ENCODE measurements at places on chromosomes 4 and X.

DNA sequence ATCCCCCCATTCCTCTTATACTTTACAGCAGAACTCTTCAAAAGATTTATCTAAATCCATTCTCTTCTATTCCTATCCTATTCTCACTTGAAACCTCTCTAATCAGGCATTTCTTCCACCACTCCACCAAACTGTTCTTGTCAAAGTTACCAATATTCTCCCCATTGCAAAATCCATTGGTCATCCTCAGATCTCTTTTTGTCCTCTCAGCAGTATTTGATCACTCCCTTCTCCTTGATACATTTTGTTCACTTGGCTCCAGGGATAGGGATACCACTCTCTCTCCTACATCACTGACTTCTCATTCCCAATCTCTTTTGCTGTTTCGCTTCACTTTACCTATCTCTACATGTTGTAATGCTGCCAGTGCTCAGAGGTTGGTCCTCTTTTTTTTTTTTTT, 2.8 kb upstream of the MTMR8 start:
- no peak for DNase-seq

- no peak for DNase-seq
These were observed 738.6 kb upstream of the GRIA3 start for GRCh38 chrX:122445466-122445865.

GRCh38 chr4:139126898-139127297, 50.1 kb downstream of the ELF2 start:
- no peak for DNase-seq

DNA sequence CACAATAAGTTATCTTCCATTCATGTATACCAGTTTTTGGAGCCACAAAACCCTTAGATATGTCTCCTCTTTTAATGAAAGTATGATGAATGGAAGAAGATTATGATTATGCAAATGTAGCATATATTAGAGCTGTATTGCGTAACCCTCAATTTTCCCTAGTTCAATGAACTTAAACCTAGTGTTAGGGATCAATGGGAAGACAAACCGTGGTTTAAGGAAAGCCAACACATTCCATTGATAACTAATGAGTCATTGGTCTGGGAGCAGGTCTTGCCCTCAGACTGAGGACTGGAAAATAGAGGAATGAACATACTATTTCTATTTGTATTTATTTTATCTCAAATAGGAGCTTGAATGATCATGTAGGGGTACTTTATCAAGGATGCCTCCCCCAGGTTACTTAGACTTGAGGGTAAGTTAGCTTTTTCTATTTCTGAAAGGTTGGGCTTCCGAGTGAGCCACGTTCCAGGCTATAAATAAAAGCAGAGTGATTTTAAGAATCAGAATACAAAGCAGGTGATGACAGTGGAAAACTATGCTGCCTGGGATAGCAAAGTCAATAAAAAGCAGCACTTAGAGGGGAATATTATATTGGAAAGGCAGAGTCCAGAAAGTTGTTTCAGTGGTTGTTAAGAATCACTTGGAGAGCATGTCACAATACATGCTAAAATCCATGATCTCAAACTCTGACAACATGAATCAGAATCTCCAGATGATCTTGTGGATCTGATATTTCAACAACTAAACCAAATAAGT, 356.0 kb downstream of the ADAM29 start:
- no peak for DNase-seq

DNA sequence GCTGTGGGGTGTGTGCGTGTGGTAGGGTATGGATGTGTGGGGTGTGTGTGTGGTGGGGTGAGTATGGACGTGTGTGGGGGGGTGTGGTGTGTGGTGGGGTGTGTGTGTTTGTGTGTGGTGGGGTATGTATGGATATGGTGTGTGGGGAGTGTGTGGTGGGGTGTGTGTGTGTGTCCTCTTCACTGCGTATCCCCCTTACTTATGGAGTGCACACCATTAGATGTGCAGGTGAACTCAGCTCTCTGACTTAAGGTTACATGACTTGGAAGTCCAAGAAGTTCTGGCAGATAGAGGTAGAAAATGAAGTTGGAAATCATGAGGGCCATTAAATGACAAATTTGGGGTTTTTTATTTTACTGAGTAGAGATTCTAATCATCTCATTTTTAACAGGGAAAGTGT, 182.5 kb downstream of the PALLD start:
- no peak for DNase-seq

- no peak for DNase-seq
These were observed 2164.0 kb downstream of the PCDH7 start for GRCh38 chr4:32884198-32884597.

DNA sequence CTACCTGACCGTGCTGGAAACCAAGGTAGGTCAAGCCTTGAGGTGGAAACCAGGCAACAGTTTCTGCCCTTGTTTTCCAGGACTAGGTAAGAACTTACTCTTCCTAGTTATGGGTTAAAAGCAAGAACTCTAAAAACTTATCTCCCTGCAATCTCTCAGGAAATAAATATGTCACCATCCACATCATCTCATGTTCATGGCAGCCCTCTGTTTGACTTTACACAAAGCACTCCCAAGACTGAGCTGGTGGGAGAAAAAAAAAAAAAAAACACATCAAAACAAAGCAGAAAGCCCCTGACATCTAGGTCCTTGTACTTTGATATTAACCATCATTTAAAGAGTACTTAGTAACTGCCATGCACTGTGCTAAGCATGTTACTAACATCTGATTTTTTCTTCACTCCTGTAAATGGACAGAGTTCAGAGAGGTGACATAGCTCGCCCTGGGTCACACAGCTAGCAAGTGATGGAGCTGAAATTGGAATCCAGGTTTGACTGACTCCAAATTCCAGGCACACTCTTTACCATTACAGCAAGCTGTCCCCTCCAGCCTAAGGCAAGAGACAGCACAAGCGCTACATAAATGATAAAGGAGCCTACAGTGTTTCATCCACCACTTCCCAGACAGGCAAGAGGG, 102.8 kb upstream of the NOCT start:
- DNase-seq = no peak
